ENCODE measurements at places on chromosomes 2 and 18. TPM values are rescaled to one million over a fixed set of nuclear protein-coding genes. Genes with fewer than 3 reads are reported as not detected.

Gene ALPI
- not detected for total RNA-seq

DNA sequence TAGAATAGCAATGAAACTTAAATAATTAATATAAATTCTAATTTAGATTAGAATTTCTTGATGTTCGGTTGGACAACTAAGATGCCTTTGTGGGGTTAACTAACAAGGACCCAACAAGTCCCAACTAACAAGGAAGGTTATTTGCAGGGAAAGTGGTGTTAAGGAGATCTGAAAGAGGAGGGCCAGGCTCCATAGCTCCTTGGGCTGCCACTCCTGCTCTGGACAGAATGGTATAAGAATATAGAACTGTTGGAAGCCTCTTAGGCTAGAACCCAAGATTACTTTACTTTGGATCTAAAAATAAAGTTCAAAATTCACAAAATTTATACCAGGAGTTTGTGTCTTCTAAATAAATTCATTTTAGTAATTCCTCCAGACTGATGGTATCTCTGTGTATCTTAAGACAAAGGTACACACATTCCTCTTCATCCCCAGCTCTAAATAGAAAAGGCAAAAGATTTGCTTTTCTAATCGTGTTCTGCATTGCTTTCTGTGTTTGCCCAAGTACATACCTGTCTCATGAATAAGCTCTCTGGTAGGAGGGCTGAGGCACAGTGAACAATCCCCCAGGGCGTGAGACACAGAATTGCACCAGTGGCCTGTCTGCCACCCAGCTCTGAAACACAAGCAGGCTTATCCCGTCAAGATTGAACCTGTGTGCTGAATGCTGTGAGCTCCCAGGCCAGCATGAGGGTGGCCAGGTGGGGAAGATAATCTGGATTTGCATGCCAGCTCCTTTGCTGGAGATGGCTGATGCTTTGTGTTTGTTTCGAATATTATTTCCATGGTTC, 176.0 kb downstream of the ACKR3 start:
- peak; percentile 79 for DNase-seq

Gene REG1A
- not detected for total RNA-seq

- no peak for DNase-seq
Measured at GRCh38 chr2:203714112-203714511, 7.7 kb downstream of the CD28 start.

Gene DSC2
- total RNA-seq: not detected
